ENCODE measurements at places on chromosomes 6 and 20.

GRCh38 chr6:144029452-144029851 is 21.4 kb upstream of the PLAGL1 start:
- no peak for DNase-seq

GRCh38 chr6:158852312-158853071 is 33.3 kb upstream of the EZR start:
- DNase-seq, result no peak

DNA sequence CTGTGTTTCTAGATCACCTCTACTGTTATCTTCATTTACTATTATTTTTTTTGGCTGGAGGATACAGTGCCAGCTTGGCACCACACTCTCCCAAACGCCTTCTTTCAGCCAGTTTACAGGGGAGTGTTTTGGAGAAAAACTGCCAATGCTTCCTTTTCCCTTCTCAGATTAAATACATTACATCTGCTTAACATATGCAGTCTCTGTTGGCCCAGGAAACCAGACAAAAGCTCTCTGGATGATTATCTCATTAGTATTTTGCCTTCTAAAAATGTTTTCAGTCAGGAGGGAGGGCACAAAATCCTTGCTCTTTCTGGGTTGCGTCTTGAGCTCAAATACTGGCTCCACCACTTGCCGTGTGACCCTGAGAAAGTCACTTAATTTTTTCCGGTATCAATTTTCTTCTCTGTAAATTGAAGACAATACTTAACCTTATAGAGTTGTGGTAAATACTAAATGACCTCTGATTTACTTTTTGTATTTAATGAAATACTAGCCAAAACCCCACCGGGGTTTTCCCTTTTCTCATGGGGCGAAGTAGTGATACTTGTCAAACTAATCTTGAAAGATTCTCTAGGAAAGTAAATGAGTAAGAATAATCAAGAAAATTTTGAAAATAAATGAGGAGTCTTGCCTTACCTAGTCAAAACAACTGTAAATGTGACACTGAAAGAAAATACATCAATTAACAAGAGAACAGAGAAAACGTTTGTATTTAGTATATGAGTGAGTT is 146.2 kb downstream of the MMS22L start:
- no peak for DNase-seq

DNA sequence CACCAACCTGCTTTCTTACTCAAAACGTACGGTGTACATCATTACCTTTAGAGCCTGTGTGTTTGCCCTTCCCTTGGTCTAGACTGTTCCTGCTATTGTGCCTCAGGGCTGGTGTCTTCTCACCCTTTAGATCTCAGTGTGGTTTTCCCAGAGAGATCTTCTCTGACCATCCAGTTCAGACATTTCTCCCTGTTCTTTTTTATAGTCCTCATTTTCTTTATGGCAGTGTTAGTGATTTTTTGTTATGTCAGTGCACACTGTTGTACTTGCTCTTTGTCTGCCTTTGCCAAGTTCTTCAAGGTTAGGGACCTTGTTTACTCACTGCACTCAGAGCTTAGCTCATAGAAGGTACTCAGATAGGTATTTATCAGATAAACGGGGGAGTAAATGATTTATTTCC is 82.8 kb downstream of the ATRN start:
- DNase-seq, result no peak
